Hippocampal formation (tissue), 2 donors: ENCODE measurements at places on chromosomes 4 and X.

- peak; percentile 63 for DNase-seq
Measured at GRCh38 chr4:186021461-186022167, 47.3 kb upstream of the TLR3 start.

- DNase-seq = no peak
Measured at GRCh38 chr4:89805297-89805696, 31.7 kb downstream of the SNCA start.

DNA sequence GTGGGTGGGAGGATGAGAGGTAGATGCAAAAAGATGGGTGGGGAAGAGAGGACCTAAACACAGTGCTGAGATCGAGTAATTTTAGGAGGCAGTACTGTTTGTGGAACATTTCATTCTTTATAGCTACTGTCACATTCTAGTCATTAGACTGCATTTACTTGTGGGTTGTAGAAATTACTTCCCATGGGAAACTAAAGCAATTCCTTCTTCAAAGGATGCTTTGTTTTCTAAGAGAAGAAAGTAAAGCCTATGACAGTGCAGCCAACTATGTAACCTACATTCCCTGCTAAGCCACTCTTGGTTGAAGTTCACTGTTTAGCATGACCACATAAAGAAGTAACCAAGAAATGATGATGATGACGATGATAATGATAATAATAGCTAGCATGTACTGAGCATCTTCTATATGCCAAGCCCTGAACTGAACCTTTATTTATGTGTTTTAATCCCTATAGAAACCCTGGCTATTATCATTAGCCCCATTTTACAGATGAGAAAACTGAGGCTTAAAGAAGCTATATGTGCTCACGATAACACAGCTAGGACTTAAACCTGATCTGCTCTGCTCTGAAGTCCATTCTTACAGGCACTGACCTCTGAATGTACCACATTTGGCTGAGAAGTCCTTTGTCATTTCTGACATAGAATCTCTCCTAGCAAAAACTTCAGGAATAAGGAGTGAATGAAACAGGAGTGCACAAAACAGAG is 114.5 kb upstream of the KIT start:
- DNase-seq = no peak

- no peak for DNase-seq
Measured at GRCh38 chrX:15724911-15725310, 13.2 kb upstream of the CA5B start.

- DNase-seq = no peak
Measured at GRCh38 chr4:6961496-6962210, 52.0 kb downstream of the TBC1D14 start.

DNA sequence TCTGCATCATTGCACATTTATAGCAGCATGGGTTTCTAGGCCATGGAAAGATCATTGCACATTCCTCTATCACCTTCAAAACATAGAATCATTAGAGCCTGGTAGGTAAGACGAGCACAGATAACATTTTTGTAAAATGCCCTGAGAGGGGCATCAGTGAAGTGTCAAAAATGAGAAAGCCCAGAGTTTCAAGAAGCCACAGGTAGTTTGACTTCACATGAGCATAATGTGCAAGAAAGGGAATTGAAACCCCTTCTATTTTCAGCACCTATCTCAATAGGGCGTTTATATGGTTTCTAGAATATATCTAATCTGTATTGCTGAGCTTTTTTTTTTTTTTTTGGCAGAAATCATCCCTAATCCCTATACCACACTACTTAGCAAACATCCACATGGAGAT is 2441.7 kb downstream of the ARAP2 start:
- no peak for DNase-seq

GRCh38 chr4:7738458-7739076 is 201.1 kb downstream of the AFAP1 start:
- no peak for DNase-seq

DNA sequence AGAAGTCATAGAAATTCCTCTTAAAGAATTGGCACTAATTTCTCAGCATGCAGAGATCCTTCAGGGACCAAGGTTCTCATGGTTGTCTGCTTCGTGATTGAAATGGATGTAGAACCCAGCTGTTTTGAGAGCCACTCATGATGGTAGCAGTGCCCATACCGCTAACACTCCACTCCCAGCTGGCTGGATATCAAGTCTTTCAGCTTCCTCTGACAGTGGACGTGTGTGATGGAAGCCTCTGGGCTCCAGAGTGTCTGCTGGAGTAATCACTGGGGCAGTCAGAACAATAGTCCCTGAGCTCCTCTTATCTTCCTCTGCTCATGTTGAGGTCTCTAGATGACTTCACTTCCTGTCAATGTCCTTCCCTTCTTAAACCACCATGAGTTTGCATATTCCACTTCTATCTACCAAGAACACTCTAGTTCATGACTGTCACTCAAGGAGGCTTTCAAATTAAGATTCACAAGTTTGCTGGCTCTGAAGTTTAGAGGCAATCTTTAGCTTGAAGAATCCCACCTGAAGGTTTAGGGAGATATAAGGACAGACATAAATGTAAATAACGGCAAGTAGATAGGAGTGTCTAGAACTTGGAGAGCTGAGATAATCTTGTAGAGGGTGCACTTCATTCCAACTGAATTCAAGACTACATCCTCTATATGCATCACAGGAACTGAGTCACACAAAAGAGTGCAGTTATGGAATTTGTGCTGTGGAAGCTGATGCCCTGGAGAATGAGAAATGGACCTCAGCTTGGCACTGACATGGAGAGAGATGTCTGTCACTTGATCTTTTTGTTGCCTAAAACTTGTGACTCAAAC is 64.5 kb upstream of the WDR1 start:
- no peak for DNase-seq

DNA sequence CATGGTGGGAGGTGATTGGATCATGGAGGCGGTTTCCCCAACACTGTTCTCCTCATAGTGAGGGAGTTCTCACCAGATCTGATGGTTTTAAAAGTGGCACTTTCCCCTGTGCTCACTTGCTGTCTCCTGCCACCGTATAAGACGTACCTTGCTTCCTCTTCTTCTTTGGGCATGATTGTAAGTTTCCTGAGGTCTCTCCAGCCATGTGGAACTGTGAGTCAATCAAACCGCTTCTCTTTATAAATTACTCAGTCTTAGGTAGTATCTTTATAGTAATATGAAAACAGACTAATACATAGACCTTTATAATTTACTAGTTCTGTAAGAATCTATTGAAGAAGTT is 82.5 kb upstream of the PITX2 start:
- DNase-seq = no peak

DNA sequence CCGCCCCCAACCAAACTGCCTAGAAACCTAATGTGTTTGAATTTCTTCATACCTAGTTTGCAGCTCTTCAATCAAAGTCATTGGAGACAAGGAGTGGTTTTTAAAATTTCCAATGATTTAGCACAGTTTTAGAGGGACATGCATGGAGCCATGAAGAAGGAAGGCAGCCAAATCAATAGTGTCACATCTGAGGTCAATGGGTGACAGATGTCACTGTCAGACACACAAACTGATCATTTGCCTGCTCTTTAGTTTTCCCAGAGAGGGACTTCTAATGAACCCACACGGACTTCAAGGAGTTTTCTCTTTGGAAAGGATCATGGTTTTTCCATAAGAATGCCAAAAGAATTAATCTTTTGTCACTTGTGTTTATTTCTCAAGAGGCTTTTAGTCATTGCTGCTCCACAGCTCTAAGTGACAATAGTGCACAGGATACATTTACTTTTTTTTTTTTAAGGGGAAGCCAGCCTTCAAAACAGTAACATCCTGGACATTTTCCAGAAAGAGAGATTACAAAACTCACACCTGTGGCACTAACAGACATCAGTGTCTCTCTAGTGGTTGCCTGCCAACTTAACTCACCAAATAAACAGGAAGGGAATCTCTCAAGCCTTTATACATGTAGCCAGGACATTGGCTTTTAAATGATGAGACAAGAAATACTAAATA is 251.1 kb upstream of the DIAPH2 start:
- no peak for DNase-seq

GRCh38 chr4:124224256-124224655 is 488.3 kb downstream of the ANKRD50 start:
- no peak for DNase-seq

- DNase-seq = no peak
Measured at GRCh38 chr4:183223053-183223452, 97.0 kb downstream of the CLDN22 start.

GRCh38 chr4:179465131-179465797 is 2023.0 kb upstream of the AGA start:
- DNase-seq = no peak

- DNase-seq = no peak
Measured at GRCh38 chr4:187547316-187547715, 448.3 kb upstream of the ZFP42 start.

DNA sequence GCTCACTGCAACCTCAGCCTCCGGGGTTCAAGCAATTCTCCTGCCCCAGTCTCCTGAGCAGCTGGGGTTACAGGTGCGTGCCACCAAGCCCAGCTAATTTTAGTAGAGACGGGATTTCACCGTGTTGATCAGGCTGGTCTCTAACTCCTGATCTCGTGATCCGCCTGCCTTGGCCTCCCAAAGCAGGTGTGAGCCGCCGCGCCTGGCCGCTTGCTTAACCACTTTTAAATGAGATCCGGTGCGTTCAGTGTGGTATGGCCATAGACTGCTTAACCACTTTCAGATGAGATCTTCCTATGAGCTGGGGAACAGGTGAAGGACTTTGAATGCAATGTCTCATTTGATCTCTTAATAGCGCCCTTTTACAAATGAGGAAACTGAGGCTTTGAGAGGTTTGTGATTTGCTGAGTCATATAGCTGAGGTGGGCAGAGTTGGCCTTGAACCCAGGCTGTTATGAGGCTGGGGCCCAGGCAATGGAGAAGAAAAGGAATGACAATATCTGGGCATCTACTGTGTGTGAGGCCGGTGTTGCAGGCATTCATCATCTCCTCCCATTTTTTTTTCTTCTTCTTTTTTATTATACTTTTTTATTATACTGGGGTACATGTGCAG is 41.9 kb upstream of the NSG1 start:
- DNase-seq = no peak

DNA sequence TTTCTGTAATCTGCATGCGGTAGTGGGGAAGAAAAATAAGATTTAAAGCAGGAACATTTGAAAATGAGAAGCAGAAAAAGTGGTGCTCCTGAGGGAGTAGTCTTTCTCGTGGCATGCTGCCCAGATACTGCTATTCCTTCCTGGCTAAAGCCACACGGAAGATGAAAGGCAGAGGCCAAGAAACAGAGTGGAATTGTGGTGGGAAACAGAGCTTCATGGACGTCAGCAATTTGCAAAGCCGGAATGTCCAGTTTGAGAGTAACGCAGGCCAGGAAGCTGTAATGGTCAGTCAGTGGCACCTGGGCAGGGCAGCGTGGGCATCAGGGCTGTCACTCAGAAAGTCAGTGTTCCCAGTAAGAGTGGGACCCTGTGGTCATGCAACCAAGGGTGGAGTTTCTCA is 63.7 kb upstream of the FMR1 start:
- no peak for DNase-seq

GRCh38 chr4:37816006-37816405 is 10.5 kb upstream of the PGM2 start:
- no peak for DNase-seq

DNA sequence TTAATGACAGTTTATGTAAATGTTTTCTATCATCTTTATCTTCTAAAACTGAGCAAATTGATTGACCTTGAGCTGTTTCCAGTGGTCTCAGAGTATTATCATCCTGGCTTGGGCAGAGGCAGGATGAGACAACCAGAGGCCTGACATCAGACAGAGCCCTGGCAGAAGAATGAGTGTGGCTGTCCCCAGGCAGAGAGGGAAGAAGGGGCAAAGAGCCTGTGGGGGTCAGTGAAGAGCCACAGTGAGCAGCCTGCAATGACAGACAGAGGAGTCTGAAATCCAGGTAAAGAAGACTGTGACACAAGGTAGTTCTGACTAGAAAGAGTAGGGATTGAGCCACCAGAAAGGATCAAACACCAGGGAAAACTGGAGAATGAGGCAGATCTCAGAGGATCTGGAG is 182.4 kb upstream of the ARSJ start:
- no peak for DNase-seq

GRCh38 chr4:101967697-101968346 is 177.3 kb downstream of the BANK1 start:
- no peak for DNase-seq

DNA sequence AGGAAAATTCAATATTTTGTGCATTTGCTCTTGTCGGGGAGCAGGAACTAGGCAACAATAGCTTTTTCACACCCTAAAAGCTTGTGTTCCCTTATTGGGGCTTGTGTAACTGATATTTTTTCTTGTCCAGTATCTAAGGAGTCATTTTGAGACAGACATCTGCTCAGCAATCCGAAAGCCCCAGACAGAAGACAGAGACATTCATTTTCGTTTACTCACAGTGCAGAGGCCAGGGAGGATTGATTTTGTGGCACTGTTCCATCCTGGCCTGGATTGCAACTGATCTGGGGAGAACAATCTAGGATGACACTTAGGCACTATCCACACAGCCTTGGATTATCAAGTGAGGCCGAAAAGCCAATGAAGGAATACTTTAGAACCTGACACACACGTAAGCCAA is 27.4 kb upstream of the PLAC1 start:
- DNase-seq = no peak

DNA sequence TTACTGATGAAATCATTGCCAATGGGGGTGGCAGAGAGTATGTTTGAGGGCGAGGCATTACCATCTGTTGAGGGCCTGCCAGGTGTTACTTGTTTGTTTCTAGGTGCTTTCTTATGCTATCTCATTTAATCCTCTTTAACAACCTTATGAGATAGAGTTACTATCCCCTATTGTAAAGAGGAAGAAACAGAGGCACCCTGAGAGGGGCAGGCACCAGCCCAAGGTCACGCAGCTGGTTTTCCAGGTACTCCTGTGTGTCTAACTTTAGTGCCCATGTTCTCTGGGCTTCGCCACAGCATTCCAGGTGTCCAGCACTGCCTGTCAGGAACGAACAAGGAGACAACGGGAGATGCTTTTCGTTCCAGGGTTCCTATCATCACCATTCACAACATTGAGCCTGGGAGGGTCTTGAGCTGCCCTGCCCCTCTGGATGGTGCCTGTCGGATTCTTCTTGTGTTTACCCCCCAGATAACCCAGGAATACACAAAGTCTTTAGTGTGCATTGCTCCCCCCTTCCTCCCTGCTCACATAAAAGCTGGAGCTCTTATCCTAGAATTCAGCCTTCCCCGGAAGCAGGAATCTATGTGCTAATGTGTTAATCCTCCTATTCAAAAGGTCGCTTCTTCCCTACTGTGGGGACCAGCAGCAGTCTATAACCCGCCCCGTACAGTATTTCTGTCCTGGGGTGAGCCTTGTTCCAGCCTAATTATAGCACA is 24.9 kb upstream of the GPC4 start:
- DNase-seq = no peak

- DNase-seq = no peak
Measured at GRCh38 chrX:11381464-11381863, 88.3 kb downstream of the AMELX start.

- DNase-seq = no peak
Measured at GRCh38 chrX:69289793-69290123, 124.5 kb upstream of the PJA1 start.
